Erythroblast (primary cell): ENCODE measurements at places on chromosomes 5 and 9.
A peak's percentile ranks its signal among the peaks of the same experiment; 100 is the strongest.

GRCh38 chr5:131381021-131381420, 117.2 kb downstream of the CDC42SE2 start:
- DNase-seq = peak; percentile 7

GRCh38 chr9:137748741-137749140, 128.8 kb upstream of the CACNA1B start:
- no peak for DNase-seq

DNA sequence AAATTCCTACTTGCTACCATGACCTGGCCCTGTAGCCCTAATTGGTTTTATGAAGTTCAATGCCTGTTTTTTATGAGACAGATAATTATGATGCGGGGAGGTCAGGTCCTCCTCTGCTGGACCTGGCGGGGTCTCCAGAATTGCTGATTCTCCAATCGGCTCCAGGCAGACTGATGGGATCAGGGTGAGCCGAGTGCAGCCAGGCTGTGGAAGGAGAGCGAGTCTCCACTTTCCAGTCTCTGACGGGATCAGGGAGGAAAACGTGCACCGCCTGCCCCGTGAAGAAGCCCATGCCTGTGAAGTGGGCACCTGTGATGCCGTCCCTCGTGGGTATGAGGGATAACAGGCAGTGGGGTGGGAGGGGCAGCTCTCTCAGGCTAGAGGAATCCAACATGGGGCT, 71.5 kb upstream of the HSPA9 start:
- DNase-seq = no peak

- DNase-seq = no peak
Measured at GRCh38 chr9:123437201-123437600, 81.2 kb downstream of the CRB2 start.

GRCh38 chr9:29830821-29831220, 2257.5 kb upstream of the C9orf72 start:
- DNase-seq = peak; percentile 17

DNA sequence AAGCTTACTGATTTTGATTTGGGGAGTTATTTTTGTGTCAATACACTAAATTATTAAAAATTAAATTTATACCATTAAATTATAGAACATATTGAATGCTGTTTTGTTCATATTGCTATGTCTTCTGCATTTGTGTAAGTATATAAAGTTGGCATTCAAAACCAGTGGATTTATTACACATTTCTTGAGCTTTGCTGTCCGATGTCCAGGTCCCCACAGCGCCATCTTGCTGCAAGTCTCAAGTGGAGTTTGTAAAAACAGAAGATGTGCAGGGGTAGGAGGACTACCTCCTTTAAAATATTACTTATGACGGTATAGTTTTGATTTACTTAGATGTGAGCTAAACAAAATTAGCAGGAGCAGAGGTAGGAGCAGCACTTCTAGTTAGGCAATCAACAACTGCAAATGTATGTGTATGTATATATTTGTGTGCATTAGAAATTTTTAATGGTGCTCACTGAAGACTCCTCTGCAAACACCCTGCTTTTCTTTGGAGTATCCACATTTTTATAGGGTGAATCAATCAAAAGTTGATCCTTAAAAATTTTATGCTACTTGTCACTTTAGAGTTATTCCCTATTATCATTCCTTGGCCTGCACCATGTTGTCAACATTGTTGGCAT, 37.4 kb downstream of the CPEB4 start:
- peak; percentile 67 for DNase-seq
